ENCODE measurements at places on chromosomes 5 and 9.

GRCh38 chr5:9176641-9177040 lies 369.2 kb downstream of the SEMA5A start:
- no peak for DNase-seq

- DNase-seq = no peak
These were observed 44.1 kb downstream of the EPB41L4B start for GRCh38 chr9:109276469-109277440.

DNA sequence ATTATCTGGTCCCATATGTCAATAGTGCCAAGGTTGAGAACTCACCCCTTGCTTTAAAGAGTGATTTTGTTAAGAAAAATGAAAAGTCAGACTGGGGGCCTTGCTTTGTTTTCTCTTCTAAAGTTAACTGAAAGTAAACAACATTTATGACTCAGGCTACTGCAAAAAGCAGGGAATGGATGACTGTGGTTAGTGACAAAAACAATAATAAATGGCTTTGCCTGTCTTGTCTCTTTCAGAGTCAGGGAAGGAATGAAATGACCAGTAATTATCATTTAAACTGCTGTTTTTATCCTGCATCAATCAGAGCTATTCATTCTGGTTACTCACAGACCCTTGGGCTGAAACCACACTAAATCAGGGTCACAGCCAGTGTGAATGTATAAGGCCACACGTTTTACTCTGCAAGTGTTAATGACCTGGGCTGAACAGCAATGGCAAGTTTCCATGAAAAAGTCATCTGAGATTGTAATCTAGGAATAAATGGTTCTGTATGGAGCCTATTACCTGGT lies 112.2 kb downstream of the ZNF608 start:
- DNase-seq = no peak

- no peak for DNase-seq
These were observed 21.4 kb upstream of the BASP1 start for GRCh38 chr5:17196024-17196423.

- DNase-seq = no peak
These were observed 163.6 kb downstream of the LRRC70 start for GRCh38 chr5:62742207-62742606.

DNA sequence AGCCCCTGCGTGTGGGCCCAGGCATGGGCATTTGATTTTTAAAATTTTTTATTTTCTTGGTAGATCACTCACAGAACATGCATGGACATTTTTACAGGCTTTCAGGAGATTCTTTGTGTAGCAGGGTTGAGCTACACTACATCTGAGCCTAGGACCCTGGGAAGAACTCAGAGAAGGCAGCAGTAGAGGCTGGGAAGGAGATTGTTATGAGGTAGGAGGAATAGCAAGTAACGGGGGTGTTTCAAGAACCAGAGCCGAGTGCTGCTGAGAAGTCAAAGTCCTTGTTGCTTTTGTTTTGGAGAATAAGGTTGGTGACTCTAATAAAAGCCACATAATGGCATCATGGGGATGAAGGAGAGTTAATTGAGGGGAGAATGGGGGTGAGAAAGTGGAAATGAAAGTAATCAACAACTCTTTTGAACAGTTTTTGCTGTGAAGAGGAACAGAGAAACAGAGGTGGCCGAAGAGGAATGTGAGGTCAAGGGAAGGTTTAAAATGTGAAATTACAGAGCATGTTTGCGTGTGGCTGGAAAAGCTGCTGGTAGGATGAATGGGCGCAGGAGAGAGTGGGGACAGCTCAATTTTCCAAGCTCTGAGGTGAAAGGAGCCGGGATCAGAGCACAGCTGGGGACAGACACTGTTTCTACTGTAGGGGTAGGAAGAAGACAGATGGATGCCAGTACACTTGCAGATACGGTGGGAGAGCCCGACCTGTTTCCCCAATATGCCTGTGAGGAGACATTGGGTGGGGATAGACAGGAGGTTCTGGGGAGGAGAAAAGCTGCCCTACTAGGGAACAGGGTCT lies 4.7 kb upstream of the PDLIM7 start:
- peak; percentile 65 for DNase-seq

DNA sequence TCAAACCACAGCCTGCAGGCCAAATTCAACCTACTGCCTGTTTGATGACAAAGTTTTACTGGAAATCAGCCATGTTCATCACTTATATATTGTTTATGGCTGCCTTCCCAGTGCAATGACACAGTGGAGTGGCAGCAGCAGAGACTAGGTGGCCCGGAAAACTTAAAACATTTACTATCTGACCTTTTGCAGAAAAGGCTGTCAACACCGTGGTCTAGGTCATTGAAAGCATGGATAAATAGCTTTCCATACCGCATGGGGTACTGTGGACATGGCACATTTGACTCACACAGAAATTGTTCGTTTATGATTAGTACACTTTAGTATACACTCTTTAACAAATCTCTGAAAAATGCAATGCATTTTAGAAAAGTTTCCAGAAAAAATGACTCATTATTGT lies 298.3 kb upstream of the EFNA5 start:
- DNase-seq = no peak

DNA sequence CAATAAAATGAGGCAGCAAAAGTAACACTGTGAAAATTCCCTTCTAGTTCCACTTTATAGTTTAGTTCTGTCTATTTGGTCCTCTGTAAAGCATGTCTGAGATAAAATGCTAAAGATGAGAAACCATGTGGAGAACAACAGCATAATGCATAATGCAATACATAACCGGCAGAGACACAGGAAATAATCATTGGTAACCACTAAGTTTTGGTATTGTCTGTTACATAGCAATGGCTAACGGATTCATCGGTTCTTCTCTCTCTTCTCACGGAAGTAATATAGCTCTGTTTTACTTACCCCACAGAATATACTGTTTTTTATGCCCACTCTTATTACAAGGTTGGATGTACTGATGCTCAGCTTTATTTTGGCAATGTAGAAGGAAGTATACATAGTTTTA lies 158.9 kb downstream of the FAM174A start:
- no peak for DNase-seq

DNA sequence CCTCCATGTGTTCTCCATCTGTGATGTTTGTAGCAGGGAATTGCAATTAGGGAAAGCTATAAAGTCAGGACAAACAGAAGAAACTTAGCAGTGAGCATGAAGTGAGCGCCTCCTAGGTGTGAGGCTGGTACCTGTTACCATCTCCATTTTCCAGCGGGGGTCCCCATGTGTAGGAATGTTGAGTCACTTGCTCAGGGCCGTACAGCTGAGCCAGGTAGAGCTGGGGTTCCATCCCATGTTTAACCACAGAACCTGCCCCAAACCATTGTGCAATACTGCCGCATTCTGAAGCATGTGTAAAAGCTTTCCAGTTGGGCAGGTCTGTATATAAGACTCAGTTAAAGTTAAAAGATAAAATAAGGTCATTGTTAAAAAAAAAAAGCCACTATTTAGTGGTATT lies 62.7 kb downstream of the NDFIP1 start:
- DNase-seq = no peak

DNA sequence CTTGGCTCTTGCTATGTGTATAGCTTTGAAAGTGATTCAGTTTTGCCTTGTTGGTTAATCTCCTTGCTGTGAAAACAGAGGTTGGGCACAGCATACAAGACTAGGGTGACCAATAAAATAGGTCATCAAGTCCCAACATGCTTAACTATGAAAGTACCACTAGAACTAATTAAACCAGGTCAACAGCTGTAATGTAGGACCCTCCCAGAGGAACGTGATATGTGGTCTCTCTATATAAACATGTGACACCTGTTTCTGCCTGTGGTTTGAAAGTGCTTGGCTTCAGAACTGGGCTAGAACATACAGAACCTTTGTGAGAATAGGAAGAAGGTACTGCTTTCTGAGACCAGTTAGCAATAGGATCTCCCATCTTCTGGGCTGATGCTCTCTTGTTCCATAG lies 297.1 kb downstream of the FBXL7 start:
- no peak for DNase-seq

DNA sequence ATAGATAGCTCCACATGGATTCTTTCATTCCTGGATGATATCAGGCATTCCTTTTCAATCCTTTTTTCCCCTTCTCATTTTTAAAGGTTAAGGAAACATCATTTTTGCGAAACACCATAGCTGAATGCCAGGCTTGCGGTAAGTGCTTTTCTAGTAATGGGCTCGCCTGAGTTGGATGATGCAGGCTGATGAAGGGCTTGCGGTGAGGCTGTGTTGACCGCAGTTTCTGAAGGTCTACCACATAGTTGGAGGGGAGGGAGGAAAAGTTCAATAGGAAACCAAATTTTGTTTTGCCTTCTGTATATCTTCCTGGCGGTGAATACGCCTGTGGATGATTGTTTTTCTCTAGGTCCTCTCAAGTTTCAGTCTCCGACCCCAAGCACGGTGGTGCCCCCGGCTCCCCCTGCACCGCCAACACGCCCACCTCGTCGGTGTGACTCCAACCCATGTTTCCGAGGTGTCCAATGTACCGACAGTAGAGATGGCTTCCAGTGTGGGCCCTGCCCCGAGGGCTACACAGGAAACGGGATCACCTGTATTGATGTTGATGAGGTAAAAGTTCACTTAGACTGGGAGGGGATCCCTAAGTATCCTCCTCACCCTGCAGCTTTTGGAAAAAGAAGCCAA lies 24.3 kb downstream of the THBS4 start:
- peak; percentile 20 for DNase-seq

DNA sequence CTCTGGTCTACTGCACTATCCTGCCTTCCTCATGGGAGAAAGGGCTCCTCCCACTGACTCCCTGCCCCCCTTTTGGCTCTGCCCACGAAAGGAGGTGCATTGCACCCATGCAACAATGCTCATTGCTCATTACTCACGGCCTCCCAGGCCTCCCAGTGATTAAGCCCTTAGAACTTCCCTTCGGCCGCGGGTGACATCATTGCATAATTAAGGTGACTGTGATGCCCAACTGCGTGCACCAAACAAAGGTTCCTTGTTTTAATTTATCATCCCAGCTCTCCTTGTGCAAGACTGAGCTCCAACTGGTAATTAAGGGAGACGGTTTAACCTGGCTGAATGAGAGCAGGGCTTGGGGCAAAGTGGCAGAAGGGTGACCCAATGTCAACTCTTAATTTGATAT lies 180.4 kb downstream of the GAS1 start:
- DNase-seq = no peak

DNA sequence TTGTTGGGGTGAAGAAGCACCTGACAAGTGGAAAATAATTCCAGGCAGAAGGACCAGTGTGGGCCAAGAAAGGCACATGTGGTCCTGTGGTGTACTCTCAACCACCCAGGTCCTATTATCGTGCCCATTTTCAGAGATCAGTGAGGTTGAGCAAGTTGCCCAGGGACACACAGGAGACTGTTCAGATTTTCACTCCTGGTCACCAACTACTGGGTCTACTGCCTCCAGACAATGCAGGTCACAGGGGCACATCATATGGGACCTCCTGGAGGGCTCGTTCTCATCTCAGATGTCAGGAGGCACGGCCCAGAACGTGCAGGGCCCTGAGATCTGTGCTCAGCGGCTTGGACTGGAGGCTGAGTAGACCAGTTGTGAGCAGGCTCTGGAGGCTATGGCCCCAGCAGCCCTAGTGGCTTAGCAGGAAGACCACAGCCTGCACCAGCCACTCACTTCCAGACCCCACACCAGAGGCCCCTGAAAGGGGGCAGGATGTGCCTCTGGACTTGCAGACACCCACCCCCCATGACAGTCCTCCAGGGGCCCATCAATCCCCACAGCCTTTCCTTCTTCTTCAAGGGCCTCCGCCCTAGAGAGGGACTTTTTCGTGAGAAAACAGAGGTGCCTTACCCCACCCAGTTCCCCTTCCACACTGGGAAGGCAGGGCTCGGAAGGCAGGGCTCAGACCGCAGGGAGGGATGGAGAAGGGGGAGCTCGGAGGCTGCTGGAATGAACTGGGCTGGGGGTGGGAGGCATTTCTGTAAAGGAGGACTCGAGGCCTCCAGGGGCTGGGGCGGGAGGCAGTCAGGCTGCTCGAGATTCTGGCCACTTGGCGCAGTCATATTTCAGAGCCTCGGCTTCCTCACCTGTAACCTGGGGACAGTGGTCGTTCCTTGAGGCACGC lies 82.7 kb upstream of the NEURL1B start:
- DNase-seq = no peak

GRCh38 chr5:3542158-3542557 lies 53.5 kb upstream of the IRX1 start:
- peak; percentile 31 for DNase-seq

GRCh38 chr9:130972957-130973685 lies 34.1 kb upstream of the FIBCD1 start:
- no peak for DNase-seq

DNA sequence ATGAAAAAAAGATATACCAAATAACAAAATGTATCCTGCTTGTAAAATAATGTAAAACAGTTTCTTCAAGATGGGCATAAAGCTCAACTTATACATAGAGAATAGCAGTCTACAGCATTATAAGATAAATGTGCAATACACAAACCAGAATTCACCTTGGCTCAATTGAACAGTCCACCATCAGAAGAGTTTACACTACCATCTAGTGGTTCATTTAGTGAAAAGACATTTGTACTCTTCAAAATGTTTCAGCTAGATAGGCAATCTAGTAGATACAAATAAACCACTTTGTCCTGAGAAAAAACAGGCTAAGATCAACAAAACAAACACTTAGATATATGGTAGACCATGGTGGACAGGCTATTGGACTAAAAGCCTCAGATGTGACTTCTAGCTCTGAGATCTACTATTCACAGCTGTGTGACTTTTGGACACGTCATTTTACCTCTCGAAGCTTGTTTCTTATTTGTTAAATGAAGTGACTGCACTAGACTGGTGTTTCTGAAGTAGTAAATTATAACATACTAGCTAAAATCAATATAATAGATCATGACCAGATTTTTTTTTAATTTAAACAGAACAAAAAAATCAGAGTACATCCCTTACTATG lies 22.1 kb upstream of the TPD52L3 start:
- DNase-seq = peak; percentile 32

DNA sequence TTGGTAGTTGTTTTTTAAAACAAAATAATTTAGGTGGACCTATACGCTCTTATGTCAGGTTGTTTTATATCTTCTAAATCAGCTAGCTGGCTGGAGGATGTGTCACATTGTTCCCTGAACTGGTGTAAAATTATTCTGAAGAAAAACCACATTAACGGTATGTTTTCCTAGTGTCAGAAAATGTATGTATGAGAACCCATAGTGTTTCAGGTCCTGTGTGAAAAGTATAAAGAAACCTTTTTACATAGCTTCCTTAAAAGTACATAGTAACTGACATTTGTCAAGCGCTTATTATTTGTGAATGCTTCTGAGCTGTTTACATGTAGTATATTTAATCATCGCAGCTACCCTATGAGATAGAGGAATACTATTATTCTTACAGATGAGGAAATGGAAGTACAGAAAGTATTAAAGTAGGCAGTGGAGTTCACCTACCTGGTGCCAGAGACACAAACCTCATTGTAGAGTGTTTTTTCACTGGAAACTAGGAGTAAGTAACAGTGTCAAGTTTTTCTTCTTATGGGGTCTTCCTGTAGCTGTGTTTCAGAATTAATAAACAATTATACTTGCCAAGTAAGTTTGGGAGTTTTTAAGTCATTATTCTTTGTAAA lies 10.4 kb upstream of the FAM120AOS start:
- no peak for DNase-seq

- no peak for DNase-seq
These were observed 340.3 kb downstream of the CWC27 start for GRCh38 chr5:65108786-65109743.
